ENCODE measurements at places on chromosomes 16 and 17.

GRCh38 chr17:73269329-73269615 is 7.6 kb upstream of the CPSF4L start:
- DNase-seq: no peak

DNA sequence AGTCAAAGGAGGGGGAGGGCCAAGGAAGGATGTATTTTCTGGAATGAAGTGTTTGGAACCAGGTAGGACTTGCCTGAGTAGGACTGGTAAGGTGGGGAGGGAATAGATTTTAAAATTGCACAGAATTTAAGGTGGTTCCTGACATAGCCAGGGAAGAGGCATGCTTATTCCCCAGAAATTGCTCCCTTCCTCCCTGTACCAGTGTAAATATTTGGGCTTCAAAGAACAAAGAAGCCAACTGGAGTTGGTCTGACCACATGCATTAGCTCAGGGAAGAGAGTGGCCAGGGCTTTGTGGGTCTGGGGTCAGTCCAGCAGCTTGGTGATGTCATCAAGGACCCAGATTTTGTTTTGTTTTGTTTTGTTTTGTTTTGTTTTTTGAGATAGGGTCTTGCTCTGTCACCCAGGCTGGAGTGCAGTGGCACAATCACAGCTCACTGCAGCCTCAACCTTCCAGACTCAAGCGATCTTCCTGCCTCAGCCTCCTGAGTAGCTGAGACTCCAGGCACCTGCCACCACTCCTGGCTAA is 9.3 kb upstream of the MRTFB start:
- DNase-seq: no peak

DNA sequence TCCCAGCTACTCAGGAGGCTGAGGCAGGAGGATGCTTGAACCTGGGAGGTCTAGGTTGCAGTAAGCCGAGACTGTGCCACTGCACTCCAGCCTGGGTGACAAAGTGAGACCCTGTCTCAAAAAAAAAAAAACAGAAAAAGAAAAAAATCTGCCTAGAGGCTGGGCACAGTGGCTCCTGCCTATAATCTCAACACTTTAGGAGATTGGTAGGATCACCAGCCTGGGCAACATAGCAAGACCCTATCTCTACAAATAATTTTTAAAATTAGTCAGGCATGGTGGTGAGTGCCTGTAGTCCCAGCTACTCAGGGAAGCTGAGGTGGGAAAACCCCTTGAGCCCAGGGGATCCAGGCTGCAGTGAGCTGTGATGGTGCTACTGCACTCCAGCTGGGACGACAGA is 17.7 kb downstream of the CUEDC1 start:
- no peak for DNase-seq

GRCh38 chr16:10776280-10776679 is 32.6 kb downstream of the NUBP1 start:
- DNase-seq: no peak

DNA sequence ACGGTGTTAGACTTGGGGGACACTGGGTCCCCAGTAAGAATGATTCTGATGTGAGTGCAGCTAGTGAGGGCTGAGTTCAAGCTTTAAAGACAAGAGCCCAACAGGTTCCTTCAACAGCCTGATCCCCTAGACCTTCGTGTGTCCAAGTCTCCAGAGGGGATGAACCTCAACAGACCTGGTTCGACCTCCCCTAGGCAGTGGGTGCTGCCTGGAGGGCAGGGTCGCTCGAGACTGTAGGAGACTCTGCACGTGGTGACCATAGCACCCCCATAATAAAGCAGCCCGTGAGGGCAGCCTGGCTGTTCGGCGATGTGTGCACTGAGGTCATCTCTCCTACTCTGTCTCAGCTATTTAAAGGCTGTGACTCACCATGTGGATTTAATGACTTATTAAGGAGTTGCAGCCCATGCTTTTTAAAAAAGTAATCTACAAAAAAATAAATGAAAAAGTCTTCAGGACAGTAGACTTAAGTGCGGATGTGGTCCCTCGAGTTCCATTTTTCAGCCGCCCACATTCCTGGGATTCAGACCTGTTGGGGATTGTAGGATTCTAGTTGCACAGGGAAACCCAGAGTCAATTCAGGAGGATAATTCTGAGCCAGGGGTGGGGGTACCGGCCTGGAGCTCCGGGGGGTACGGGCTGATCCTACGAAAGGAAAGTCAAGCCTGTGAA is 23.4 kb upstream of the METRNL start:
- DNase-seq: no peak

DNA sequence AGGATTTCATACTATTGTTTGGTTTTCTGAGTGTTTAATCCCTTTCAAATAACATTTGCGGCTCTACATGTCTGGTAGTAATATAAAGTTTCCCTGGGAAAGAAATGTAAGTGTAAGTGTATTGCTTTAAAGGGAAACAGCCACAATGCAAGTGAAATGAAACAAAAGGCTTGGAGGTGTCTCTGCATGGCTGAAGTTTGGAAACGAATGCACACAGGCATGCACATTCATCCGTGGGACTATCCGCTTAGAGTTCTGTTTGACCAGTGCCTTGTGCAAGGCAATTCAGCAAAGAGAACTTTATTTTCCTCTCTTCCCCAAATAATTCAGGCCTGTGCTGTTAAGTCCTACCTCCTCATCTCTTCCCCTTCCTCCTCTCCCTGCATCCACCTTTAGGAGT is 56.1 kb upstream of the MRTFB start:
- DNase-seq: no peak

DNA sequence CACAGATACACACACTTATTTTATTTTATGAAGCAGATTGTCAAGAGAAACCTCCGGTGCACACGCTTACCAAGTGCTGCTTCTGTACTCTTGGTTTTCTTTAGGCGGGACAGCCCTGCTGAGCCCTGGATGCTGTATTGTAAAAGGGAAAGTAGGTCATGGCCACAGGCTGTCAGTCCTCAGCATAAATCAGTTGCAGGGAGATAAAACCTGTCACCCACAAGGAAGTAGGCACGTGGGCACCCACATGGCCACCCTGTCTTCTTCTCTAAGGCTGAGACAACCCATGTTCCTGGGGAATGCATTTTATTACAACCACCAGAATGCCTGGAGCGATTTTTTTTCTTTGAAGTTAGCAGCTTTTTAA is 59.3 kb downstream of the ASIC2 start:
- no peak for DNase-seq

GRCh38 chr16:61432421-61432820 is 603.8 kb downstream of the CDH8 start:
- no peak for DNase-seq
